ENCODE measurements at places on chromosomes 4 and X. TPM values are rescaled to one million over a fixed set of nuclear protein-coding genes. Genes with fewer than 3 reads are reported as not detected.
A peak's percentile ranks its signal among the peaks of the same experiment; 100 is the strongest.

The BEND2 gene
- not detected for total RNA-seq

DNA sequence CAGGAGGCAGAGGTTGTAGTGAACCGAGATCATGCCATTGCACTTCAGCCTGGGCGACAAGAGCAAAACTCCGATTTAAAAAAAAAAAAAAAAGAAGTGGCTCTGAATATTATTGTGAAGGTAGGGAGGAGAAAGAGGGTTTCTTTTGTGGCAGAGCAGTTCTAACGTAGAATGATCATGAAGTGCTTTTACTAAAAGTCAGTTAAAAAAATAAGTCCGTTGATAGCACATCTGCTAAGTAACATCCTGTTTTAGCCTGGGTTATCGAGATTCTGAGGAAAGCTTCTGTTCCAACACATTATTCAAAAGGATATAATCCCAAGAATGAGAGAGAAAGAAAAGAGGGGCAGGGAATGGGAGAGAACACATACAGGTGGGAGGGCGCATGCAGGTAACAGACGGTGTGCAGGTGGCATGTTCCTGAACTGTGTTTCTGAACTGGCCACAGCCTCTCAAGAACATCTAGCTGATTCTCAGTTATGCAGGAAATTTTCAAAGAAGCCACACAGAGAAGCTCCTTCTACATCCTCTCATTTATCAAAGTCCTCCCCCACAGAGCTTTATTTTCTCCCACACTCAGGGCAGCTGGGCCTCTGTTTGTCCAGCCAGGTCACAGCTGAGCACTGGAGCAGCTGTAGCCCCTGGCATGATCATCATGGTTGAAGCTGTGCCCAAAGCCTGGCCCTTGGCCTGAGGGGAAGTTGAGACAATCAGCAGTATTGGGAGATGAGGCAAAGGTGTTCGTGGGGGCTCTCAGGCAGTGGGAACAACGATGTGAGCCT lies 342.3 kb downstream of the ZNF674 start:
- no peak for DNase-seq

The P2RY8 gene
- total RNA-seq, result 2.1 TPM

DNA sequence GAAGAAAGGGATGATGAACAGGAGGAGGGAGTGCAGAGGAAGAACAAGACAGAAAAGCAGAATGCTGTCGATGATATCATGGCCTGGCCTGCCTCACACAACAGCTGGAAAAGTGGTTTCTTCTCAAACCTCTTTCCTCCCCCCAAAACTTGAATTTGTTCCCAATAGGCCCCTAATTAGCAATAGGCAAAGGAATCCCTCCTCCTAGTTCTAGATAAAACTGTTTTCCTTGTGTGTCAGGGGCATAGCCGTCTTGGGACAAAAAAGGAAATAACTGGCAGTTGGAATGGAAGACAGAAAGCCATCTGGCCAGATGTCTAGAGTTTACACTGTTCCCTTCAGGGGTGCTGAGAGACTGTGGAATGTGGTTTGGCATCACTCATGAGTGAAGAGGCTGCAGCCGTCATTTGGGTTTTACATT lies 177.8 kb upstream of the C1QTNF7 start:
- no peak for DNase-seq

The RPA4 gene
- 1.5 TPM for total RNA-seq

- no peak for DNase-seq
Measured at GRCh38 chr4:52079659-52080058, 28.6 kb downstream of the SPATA18 start.

DNA sequence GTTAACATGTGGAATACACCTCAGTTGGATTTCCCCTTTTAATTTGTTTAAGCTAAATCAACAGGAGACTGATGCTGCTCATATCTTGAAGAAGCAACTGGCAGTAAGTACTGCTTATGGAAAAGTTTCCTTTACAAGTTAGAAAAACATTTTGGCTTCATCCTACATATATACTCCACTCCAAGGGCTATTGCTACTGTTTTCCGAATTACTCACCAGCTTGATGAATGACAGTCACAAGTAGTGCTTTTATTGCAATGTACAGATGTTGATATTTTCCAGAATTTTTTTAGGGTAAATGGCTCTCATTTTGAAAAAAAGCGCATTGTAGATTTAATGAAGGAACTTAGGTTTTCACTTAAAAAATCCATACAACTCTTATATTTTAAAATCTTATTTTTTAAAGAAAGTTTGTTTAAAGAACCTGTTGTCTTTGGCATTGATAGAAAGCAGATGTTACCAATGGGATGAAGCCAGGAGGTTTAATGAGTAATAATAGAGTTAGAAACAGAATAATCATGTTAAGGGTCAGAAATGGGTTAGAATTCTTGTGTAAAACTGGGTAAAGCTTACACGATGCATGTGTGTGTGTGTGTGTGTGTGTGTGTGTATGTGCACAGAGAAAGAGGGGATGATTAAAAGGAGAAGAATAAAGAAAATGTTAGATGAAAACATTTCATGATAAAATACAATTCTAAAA lies 272.9 kb downstream of the CFAP299 start:
- no peak for DNase-seq

GRCh38 chrX:71099736-71100135 lies 4.1 kb downstream of the FOXO4 start:
- no peak for DNase-seq

GRCh38 chrX:139881572-139881971 lies 51.3 kb downstream of the ATP11C start:
- no peak for DNase-seq

GRCh38 chrX:103417933-103418332 lies 41.6 kb downstream of the BEX3 start:
- no peak for DNase-seq

DNA sequence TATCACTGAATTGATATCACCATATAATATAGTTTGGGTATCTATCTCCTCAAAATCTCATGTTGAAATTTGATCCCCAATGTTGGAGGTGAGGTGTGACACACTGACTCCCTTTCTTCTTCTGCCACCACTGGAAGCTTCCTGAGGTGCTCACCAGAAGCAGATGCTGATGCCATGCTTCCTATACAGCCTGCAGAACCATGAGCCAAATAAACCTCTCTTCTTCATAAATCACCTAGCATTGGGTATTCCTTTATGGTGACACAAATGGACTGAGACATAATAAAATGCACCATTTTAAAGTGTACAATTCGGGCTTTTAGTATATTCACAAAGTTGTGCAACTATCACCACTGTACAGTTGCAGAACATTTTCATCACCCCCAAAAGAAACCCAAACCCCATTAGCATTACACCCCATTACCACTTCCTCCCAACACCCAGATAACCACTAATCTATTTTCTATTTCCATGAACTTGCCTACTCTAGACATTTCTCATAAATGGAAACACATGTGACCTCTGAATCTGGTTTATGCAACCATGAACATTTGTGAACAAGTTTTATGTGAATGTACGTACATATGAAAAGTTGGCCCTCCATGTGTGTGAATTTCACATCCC lies 148.9 kb downstream of the OPHN1 start:
- no peak for DNase-seq

- DNase-seq, result no peak
Measured at GRCh38 chr4:19438233-19438632, 813.5 kb upstream of the SLIT2 start.

DNA sequence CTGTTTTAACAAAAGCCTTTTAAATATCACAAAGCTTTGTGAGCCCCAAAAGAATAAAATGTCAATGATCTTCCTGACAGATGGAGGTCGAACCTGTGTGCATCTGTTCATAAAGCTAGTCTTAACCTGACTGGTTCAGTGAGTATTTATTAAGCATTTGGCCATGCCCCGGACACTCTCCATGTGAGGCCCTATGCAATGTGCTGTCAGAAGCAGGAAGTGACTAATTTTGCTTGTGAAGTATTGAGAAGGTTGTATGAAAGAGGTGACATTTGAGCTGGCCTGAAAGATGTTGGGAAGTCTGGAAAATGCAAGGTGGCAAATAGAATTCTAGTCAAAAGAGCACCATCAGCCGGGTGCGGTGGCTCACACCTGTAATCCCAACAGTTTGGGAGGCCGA lies 171.4 kb downstream of the MSL3 start:
- DNase-seq, result no peak

- DNase-seq, result no peak
Measured at GRCh38 chrX:40617566-40617965, 5.7 kb upstream of the MPC1L start.

The SLC34A2 gene
- not detected for total RNA-seq

DNA sequence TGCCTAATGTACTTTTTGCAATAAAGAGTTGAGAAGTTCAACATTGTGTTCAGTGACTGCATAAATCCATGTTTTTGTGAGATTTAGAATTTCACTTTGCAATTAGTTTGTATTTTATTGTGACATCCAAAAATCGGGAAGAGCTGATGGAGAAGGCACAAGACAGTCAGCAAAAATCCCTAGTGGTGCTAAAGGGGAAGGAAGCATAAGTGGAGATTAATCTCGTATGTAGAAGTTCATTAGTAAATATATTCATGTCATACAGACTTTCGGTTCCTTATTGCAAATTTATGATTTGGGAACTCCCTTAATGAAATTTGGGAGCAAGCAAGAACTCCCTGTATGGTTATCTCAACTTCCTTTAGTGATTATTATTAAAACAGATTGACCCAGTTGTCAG lies 57.8 kb upstream of the SLC39A8 start:
- no peak for DNase-seq

The MAGEA8 gene
- not detected for total RNA-seq

- DNase-seq, result no peak
Measured at GRCh38 chr4:100366213-100366612, 151.6 kb downstream of the EMCN start.

- no peak for DNase-seq
Measured at GRCh38 chr4:183435803-183436202, 8.6 kb upstream of the CDKN2AIP start.

The LRIT3 gene
- total RNA-seq, result not detected

The MAGEA10 gene
- total RNA-seq, result not detected

The CNKSR2 gene
- total RNA-seq, result 0.95 TPM

DNA sequence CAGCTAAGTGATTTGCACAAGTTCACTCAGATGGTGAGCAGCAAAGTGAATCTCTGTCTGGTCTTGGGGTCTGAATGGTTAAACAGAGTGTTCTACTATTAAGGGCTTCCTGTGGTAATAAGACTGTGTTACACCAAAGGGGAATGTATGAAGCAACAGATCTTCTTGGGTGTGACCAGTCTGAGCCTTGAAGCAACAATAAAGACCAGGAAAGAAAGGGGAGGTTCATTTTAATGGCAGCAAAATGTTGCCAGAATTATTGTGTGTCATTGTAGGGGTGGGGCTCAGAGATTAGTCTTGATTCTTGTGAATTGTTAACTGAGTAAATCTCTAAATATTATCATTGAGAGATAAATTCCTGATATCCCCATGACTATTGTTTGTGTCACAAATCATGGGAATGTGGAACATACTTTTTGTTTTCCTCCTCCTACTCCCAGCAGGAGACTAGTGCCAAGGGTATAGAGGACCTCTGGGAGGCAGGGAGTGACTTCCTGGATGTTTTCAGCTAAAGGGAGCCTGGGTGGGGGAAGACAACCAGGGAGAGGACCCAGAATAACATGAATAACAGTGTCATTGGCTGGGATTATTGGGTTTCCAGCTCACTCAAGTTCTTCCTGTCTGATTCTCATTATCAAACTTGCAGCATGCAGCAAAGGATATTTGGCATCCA lies 141.4 kb upstream of the PAK3 start:
- DNase-seq, result no peak

- no peak for DNase-seq
Measured at GRCh38 chr4:70426789-70427188, 29.0 kb downstream of the OPRPN start.

DNA sequence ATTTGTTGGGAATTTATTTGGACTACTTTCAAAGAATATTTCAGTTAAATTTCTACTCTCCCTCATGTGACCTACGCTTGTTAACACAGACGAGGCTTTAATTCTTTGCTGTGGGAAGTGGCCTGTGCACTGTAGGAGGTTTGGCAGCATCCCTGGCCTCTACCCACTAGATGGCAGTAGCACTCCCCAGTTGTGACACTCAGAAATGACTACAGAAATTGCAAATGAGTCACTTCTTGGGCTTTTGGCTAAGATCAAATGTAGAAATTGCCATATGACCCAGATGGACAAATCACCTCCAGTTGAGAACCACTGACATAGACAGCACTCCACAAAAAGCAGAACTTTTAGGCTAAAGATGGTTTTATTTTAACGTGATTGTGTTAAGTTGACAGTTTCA lies 22.1 kb downstream of the PIR start:
- peak; percentile 65 for DNase-seq

The DDIT4L gene
- 0.64 TPM for total RNA-seq

DNA sequence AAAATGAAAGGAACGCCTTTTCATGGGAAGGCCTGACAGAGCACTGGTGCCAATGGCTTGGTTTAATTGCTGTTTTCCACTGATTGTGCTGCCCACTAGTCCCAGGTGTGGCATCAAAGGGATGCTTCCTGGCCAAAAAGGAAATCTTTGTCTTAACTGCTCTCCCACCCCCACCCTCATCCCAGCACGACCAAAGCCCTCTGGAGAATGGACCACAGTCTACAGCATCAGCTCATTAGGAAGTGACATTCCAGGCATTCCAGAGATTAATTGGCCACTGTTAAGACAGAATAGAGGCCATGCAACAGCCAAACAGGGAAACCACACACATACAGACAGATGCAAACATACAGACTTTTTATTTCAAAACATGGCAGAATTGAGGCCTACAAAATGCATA lies 143.2 kb downstream of the LHFPL1 start:
- no peak for DNase-seq

DNA sequence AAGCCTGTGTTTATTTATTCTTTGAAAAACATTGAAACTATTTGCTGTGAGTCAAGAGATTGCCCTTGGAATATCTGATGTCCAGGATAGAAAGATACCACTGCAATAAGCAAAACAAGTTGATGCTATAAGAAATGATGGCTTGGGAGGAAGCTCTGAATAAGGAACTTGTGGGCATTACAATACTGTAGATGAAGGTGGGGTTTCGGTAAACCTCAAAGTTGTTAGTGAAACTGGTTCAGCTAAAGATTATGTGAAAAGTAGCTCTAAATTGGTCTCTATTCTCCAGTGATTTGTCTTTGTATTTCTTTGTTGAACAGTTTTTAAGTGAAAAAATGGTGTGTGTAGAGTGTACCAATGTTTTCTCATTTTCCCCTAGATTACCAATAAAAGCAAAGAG lies 128.7 kb downstream of the AKAP4 start:
- no peak for DNase-seq

GRCh38 chr4:54165438-54165837 lies 63.7 kb upstream of the PDGFRA start:
- DNase-seq, result no peak

- DNase-seq, result no peak
Measured at GRCh38 chr4:6682862-6683590, 10.7 kb upstream of the S100P start.

The UGT2B15 gene
- total RNA-seq, result 42.9 TPM

DNA sequence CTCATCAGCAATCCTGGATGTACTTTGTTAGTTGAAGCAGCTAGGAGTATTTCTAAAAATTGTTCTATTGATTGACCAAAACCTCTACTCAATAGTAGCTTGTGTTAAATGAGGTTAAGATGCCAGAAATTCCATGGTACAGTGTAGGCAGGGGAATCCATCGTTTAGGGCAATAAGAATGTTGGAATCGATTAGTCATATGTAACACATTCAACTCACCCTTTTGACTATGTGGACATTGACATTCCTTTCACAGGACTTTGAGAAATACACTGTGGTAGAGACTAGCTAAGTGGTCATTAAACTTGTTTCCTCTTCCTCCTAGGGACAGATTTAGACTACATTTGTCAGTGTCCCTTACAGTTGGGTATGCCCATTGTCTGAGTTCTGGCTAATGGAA lies 40.2 kb downstream of the KDM5C start:
- no peak for DNase-seq

GRCh38 chr4:113293043-113293560 lies 243.6 kb downstream of the ANK2 start:
- no peak for DNase-seq

The NPFFR2 gene
- not detected for total RNA-seq

Data from left colon (tissue), 2 donors.